Activated CD8-positive, alpha-beta memory T cell treated with anti-CD3 and anti-CD28 coated beads, Interleukin-2, amount 50 U/mL, for 4 hours (primary cell): ENCODE measurements at places on chromosomes 13 and 19.

DNA sequence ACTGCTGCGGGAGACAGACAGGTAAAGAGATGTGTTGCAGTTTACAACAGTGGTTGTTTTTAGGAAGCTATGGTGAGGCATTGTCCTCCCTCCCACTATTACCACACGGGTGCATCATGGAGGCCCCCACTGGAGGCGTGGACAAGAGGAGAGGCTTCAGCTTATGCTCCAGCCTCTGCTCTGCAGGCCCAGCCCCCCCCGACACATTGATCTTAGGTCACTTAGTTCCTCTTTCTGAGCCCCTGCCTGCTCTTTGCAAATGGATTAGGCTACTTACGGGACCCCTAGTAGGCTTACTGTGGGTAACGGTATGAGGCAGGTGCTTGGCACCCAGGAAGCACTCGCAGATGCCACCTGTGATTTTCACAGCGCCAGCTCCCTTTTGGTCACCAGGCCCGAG is 123.9 kb downstream of the SLC7A1 start:
- DNase-seq = no peak

DNA sequence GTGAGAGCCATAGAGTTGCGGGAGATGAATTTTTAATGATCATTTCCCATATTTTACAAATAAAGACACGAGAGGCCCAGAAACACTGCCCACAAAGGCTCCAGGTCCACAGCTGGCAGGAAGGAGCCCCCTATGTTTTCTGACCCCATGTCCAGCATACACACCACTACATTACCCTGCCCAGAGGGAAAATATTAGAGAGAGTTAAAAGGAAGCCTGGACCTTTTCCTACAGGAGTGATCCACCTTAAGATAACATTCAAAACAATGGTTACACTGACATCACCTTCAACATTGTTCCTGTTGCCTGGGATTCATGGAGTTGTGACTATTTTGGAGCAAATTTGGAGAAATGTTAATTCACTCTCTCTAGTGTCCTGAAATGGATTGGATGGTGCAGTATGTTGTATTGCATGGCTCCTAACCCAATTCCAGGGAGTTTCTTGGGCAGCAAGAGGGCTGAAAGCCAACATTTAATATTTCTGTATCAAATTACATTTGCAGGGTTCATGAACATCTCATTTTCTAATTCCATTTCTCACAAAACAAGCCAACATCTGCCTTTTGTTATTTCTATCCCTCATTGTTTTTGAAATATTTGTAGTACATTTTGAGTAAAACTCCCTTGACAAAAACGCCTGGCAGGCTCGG is 172.5 kb downstream of the DLEU7 start:
- DNase-seq = no peak

DNA sequence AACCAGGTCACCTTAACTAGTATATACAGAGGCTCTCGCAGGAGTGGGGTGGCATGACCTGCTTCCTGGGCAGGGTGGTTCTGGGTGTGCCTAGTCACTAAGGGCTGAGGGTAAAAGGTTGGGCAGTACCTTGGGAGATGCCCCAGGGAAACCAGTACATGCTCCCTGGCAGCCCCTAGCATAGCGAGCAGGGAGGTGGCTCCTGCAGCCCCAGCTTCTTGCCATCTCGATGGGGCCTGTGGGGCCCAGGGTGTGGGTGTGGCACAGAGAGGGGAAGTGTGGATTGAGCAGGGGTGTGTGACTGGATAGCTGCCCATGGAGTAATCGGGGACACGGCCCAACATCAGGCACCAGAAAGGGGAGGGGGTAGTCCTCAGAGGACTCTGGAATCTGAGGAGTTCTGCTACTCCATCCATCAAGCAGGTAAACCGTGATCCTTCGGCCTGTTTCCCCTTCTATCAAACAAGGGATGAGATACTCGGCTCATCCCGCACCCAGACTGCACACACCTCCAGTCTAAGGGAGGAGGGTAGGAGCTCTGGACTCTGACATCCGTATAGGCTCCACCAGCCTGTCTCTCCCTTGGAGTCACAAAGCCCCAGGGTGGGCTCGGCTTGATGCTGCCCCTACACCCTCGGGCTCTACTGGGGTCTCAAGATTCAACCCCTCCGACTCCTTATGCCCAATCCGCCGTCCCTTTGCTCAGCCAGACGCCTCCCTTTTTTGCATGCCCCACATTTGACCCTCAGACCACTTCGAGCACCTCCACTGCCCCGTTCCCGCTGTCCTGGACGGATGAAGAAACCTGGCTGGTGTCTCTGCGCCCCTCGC is 1.1 kb downstream of the ZBTB45 start:
- DNase-seq = no peak

DNA sequence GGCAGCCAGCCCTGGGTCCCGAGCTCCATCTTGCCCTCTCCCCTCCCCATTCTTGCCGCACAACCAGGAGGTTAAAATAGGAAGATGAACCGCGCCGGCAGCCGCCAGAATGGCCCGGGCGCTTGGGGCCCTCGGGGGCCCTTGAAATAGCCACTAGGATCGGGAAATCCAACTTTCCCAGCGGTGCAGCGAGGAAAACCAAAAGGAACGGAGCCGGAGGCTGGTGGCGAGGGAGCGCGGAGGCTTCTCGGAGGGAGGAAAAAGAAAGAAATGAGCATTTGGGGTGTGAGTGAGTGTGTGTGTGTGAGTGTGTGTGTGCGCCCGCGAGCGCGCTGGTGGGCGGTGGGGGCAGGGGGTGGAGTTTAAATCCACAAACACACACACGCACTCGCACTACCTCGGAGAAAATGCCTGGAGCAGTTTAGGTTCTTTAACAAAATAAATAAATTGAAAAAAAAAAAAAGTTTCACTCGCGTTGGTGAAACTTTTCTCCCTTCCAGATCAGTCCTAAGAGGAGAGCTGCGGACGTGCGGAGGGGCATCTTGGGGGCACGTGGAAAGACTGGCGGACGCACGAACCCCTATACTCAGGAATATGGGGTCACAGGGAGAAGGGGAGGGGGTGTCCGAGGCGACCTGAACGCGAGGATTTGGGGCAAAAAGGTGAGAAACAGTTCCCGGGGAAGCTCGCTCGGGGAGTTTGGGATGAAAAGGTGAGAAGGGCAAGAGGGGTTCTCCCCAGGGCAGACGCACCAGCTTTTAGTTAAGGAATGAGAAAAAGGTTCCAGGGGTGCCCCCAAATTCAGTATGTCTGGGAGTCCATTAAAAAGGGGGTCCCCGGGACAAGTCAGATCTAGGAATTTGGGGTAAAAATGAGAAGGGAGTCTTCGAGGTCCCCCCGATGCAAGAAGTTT is 1.3 kb downstream of the RFX2 start:
- DNase-seq = peak; percentile 77

DNA sequence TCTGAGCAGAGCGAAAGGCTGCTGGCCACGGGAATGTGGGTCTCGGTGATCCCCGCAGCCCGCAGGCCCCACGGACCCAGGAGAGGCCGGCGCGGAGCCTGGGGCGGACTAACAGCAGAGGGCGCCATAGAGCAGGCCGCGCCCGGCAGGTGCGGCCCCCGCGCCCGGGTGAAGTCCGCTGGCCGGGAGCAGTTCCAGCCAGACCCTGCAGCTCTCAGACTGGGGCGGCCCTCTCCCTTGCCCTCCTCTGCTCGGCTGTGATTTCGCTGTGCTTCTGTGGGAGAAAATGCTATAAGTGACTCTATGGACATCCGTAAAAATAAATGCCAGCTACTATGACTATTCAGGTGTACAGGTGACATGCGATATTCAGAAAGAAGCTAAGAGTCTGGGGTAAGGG is 37.7 kb downstream of the GSX1 start:
- DNase-seq = peak; percentile 60

DNA sequence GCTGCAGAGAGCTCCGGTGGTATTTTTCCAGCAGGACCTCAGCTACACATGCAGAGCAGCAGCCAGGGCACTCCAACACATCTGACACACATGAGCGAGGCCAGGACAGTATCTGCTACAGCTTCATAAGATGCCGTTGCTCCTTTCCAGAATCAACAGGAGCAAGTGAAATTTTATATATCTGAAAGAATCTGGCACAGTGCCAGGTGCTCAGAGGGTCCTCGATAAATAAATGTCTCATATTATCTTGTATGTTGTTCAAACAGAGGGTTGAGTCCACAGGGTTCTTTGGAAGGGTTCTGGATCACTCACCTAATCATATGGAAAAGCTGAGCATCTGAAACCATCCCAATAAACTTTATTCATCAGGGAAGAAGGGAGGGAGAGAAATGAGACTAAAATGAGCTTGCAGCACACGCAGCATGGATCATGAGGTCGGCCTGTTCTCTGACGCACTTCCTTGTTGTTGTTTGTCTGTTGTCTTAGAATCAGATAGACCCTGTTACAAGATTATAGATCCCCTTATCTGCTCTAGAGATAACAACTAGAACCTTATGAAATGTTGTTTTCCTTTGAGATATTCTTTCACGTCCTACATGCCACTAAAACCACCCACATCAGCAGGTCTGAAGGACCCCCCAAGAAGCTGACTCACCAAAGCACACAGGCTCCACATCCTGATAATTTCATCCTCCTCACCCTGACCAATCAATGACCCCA is 3.2 kb upstream of the METTL21C start:
- DNase-seq = no peak

DNA sequence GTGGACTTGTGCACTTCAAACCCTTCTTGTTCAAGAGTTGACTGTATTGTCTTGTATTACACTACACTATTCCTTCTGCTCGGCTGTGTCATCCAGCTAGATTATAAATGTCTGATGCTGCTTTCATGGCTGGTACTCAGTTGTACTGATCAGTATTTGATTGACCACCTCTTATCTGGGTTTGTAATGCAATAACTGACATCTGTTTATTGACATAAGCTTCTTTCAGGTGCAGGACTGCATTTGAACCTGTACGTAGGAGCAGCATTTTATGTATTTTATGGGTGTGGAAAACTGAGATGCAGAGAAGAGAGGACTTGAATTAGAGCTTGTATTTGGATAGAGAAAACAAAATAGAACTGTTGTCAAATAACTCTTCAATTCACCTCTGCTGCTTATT is 309.2 kb downstream of the FGF9 start:
- no peak for DNase-seq

- DNase-seq = no peak
Observed at GRCh38 chr19:1053176-1054101, 13.5 kb upstream of the ARHGAP45 start.

GRCh38 chr19:54905803-54906511 is at the start of gene NCR1:
Gene NCR1, plus strand, starts transcription at chr19:54906148. Its CDS starts 40 bp downstream, at chr19:54906188.
- peak; percentile 15 for DNase-seq

GRCh38 chr19:4013886-4014540 is 6.5 kb downstream of the PIAS4 start:
- DNase-seq = no peak

DNA sequence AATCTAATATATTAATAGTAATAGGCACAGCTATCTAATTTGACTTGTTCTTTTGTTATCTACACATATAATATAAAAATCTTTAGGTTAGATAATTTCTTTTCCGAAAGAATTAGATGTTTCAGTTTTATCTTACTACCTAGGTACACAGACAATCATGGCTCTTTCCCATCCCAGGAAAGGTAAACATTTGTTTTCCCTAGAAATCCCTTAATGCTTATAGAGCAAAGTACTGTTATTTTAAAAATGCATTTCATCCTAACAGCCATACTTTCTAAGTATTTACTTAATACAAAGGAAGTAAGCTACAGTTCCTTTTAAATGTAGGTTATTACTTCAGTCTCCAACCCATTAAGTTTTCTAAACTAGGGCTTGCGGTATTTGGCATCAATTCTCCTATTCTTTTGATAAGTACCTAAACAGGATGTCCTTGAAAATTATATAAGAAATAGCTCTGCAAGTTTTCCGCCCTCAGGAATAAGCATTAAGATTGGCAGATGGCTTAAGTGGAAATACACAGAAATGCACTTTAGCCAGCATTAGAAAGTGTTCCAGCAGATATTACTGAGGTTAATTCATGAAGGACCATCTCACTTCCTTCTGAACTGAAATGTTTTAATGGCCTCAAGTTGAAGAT is 616.2 kb upstream of the SPRY2 start:
- DNase-seq = no peak

DNA sequence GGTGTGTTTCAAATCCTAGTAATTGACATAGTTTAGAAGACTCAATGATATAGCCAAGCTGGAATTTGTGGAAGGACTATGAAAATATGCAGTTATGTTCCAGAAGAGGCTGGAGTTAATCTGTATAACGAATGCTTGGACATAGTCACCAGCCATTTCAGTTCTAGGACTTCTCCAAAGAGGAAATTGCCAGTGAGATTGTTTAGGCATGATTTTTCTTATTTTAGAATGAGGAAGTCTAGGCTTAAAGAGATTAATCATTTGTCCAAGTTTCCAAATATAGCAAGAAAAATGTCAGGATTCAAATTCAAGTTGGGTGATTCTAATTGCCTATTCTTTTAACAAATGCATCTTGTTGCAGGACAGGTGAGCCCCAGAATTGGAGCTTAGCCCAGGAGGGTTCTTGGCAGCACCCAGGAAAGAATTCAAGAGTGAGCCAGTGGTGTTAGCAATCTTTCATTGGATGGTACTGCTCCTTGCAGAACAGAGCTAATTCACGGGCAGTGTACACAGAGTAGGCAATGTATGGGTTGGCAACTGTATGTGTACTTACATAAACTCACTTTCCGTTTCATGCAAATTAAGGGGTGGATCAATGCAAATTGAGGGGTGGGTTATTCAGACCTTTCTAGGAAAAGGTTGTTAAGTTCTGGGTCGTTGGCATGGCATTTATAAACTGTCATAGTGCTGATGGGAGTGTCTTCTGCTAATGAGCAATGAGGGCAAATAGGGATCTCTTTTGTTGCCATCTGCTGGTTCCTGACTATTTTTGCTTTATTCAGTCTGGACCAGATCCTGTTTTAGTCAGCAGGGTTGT is 763.1 kb upstream of the SLITRK1 start:
- DNase-seq = no peak

DNA sequence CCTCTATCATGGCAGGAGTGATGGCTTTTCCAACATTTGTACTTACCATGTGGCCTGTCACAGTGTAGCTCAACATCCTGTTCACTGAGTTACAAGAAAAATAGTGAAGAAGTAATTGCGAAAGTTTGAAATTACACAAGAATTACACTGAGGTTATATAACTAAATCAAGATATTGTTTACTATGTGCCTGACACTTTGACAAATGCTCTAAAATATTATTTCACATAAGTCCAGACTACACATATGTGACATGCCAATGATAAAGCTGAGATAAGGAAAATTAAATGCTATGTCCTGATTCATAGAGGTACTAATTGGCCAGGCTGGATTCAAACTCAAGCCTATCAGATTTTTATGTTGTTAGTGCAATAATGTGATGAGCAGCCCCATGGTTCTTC is 451.7 kb downstream of the PCDH9 start:
- no peak for DNase-seq

- DNase-seq = no peak
Observed at GRCh38 chr19:18905513-18906236, 9.7 kb upstream of the CERS1 start.

GRCh38 chr13:112850273-112850672 is 118.7 kb upstream of the MCF2L start:
- DNase-seq = no peak

DNA sequence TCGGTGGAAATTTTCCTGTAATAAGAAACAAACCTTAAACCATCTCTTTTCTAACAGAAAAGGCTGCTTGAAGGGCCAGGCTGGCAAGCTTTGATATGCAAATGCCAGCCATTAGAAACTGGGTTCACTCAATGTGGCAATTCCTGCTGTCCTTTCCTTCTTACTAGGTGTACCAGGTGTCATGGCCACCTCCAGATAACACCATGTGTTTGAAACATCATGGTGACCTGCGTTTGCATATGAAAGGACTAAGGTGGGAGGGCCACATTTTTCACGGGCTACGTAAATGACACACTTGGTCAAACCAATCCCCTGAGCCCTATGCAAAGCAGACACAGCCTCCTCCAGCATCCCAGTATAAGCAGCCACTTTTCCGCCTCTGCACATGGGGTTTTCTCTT is 789.1 kb upstream of the SLITRK5 start:
- DNase-seq = no peak
